T-helper 17 cell (primary cell): ENCODE measurements at places on chromosomes 7 and 10.

GRCh38 chr7:158022601-158023000 lies 565.0 kb downstream of the PTPRN2 start:
- DNase-seq, result no peak

DNA sequence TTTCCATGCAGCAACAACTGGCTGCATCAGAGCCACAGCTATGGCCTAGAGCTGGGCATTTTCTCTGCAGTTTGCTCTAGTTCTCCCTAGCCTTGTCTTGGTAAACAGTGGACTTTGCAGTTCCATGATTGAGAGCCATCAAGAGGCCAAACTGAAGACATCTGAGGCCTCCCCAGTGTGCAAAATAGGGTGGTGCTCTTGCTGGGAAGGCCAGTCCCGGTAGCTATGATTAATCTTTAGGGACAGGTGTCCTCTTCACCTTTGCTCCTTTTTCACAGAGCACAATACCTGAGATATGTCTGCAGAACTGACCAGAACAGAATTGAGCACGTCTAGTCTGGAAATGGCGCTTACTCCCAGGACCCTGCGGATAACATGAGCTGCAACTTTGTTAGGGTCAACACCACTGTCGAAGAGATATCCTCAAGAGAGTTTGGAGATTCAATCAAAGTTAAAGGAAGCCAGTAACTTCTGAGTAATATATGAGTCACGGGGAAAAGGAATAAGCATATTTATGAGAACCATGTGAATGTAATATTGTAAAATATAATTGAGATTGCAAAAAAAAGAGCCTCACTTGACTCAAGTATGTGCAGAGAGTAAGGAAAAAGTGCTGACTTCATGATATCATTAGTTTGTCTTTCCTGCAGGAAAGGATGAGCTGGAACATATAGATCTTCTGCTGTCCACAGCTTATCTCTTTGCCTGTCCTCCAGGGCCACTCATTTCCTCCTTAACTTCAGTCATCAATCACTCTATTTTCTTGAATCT lies 76.7 kb downstream of the ANK3 start:
- DNase-seq, result no peak

- no peak for DNase-seq
These were observed 31.2 kb upstream of the FFAR4 start for GRCh38 chr10:93535293-93535692.

DNA sequence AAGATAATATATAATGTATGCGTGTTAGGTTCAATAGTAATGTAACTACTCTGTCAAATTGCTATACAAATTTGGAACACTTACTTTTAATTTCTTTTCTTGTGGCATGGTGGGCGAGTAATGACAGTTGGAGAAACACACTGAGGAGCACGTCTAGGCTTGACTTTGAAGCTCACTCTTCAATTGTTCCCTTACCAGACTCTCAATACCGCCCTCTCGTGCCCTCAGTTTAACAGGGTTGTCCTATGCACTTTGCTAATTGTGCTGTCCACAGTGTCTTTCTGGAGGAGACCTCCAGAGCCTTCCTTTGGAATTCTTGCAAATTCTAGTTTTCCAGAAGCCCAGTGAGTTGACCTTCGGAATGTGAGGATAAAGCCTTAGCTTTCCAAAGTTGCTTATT lies 107.2 kb upstream of the RELN start:
- no peak for DNase-seq

DNA sequence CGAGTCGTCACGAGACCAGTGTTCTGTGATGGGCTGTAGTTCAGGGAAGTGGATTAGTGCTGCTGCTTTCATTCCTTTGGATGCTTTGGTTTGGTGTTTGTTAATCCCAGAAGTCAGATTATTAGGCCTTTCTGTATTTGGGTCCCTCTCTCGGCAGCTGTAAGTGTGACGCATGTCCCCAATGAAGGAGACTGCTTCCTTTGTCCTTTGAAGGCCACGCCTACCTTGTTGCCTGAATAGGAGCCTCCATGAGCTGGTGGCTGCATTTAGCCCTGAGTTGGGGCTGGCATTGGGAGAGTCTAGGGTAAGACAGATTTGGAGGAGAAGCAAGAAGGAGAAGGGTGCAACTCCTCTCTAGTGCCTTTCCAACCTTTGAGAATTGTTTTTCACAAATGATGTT lies 34.5 kb downstream of the DOCK1 start:
- no peak for DNase-seq

GRCh38 chr10:124285587-124286527 lies 132.9 kb downstream of the OAT start:
- DNase-seq, result no peak

DNA sequence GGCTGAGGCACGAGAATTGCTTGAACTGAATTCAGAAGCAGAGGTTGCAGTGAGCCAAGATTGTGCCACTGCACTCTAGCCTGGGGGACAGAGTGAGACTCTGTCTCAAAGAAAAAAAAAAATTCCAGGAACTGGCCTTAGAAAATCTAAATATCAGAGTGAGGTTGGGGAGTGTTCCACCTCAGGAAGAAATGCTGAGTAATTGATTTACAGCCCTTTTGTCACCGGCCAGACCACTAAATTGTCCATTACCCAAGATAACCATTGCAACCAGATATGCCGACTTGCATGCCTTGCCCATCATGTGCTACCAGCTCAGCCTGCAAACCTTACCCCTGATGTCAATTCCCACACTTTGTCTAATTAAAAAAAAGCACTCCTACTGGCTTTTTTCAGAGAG lies 42.4 kb downstream of the CRCP start:
- DNase-seq, result no peak

DNA sequence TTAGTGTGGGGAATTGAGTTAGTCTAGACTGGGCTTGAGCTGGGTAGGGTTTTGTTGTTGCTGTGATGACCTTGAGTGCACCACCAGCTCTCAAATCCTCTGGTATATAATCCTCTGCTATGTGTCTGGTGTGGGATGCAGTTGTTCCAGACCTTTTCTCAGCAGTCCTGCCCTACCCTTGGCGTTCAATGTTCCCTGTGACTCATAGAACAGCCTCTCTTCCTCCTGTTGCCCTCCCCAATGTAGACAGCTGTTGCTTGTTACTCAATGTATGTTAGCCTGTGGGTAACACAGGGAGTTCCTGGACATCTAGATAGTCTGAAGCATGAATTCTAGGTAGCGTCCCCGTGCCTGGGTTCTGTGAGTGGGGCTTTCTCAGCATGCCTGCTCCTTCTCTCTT lies 19.8 kb downstream of the ACBD7 start:
- DNase-seq, result no peak

DNA sequence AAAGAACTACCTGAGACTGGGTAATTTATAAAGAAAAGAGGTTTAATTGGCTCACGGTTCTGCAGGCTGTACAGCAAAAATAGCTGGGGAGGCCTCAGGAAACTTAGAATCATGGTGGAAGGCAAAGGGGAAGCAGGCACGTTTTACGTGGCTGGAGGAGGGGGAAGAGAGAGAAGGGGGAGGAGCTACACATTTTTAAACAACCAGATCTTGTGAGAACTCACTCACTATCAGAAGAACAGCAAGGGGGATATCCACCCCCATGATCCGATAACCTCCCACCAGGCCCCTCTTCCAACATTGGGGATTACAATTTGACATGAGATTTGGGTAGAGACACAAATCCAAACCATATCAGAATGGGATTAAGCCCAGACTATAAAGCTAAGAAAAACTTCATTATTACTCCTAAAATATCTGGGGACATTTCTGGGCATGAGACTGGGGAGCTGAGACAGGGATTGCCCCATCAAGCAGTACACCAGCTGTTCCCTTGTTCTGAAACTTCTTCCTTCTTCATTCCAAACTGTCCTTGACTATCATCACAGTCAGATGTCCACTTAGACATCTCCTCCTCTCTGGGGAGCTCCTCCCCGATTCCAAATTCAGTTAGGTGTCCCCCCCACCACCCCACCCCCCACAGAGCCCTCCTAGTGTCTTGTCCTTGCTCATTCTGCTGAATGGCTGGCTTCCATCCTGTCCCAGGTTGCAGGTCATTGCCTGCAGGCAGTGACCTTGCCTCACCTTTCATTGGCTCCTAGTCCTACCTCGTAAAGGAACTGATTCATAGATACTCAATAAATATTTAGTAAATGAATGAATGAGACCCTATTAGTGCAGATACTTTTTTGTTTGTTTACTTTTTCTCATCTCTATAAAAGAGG lies 132.6 kb downstream of the EVX1 start:
- no peak for DNase-seq

GRCh38 chr7:44116087-44116788 lies 7.1 kb downstream of the POLD2 start:
- DNase-seq, result no peak

- DNase-seq, result no peak
These were observed 823 bp downstream of the COPG2 start for GRCh38 chr7:130667593-130668257.

GRCh38 chr7:2404714-2405119 lies 1.3 kb downstream of the CHST12 start:
- no peak for DNase-seq

DNA sequence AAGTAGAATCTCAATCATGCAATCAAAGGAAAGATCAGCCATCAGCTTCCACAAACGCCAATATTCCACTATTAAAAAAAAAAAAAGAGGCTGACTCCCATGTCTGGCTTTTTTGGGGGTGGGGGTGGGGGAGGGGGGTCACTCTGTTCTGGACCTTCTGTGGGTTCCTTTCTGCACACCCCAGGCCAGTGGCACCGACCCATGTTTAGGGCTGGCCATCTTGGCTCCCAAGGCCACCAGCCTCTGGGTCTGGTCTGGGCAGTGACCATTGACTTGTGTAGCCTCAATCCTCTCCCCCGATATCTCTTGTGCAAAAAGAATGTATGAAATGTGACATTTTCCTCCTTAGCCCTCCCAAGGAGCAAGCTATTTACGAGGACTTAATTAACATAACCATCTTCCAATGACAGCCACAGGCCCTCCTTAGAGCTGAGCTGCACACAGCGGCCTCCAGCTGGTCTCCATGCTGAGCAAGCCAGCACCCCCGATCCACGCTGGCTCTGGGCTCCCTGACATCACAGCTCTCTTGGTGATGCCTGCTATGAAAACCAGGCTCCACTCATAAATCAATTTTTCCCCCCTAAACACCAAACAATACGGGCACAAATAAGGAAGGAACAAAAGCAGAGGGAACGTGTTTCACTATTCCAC lies 100.1 kb downstream of the ZRANB1 start:
- DNase-seq, result no peak

DNA sequence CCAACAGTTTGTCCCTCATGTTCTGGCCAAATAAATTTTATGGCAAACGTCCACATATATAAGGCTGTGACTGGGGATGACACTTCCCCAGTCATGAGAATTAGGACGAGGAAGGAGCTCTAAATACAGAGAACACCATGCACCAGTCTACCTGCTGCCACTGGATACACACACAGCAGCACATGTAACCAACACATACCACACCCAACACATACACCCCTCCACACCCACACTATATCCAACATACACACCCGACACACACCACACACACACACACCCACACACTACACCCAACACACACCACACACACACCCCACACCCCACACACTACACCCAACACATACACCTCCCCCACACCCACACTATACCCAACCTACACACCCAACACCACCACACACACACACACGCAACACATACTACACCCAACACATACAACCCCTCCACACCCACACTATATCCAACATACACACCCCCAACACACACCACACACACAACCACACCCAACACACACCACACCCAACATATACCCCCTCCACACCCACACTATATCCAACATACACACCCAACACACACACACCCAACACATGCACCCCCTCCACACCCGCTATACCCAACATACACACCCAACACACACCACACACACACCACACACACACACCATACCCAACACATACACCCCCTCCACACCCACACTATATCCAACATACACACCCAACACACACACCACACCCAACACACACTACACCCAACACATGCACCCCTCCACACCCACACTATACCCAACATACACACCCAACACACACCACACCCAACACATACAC lies 74.1 kb downstream of the HIPK2 start:
- DNase-seq, result no peak

DNA sequence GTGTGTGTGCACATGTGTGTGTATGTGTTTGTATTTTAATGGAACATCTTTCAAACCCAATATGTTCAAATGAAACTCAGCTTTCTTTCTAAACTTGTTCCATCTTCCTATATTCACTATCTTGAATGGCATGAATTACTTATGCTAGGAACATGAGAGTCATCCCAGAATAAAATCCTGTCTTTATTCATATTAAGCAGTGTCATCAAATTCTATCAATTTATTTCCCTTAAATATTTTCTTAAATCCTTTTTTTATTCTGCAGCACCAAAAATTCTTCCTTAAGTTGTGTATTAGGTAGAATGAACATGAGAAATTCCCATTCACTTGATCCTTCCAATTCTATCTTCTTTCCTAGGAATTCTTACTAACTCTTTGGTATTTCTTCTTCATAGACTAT lies 146.6 kb upstream of the PCDH15 start:
- DNase-seq, result no peak

DNA sequence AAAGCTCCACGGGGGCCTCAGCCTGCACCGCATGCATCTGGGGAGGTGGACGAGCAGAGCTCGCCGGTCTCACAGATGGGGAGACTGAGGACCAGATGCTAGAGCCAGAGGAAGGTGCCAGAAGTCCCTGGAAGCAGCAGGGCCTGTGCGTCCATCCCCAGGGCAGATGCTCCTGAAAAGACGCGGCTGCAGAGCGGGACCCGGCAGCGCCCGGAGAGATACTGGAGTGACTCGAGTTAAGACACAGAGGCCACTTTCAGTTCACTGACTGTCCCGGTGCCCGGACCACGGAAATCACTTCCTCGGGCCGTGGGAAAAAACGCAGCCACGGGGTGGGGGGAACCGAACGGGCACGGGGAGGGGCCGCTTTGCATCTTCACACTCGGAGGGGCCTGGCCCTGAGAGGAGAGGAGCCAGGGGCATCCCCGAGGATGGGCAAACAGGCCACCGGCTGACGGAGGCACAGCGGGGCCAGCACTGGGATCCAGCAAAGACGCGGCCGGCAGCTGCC lies 85.4 kb downstream of the FOXL3 start:
- no peak for DNase-seq

DNA sequence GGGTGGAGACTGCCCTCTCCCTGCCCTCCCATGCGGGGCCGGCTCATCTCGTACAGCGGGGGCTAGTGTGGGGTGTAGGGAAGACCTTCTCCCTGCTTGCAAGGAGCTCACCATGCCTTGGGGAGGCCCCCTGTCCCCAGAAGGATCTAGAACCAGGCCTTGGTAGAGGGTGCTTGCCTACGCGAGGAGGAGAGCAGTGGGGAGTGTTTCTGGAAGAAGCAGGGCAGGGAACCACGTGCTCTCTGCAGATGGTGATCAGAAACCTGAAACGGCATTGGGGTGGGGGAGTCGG lies 2.7 kb downstream of the MAFK start:
- DNase-seq, result no peak

GRCh38 chr7:105493196-105493922 lies 28.7 kb downstream of the PUS7 start:
- DNase-seq, result no peak

GRCh38 chr7:151539088-151539671 lies 19.5 kb upstream of the RHEB start:
- DNase-seq, result no peak

- no peak for DNase-seq
These were observed 1028.6 kb downstream of the CNTNAP2 start for GRCh38 chr7:147145194-147145593.

GRCh38 chr10:126744571-126744970 lies 74.1 kb upstream of the C10orf90 start:
- no peak for DNase-seq
